ENCODE measurements at places on chromosomes 4 and X. TPM values are rescaled to one million over a fixed set of nuclear protein-coding genes. Genes with fewer than 3 reads are reported as not detected.
A peak's percentile ranks its signal among the peaks of the same experiment; 100 is the strongest.

- no peaks in the 10 kb centered on the region for H3K4me1 ChIP-seq
- no peaks in the 10 kb centered on the region for H3K36me3 ChIP-seq
- DNase-seq, result no peak
- no peak overlapping the region for H3K27ac ChIP-seq
- no peak overlapping the region for H3K4me3 ChIP-seq
Observed at GRCh38 chr4:17024425-17024824, 126.0 kb upstream of the LDB2 start.

Gene PTPN13
- total RNA-seq, result 52.8 TPM

Gene F9
- 13.0 TPM for total RNA-seq

DNA sequence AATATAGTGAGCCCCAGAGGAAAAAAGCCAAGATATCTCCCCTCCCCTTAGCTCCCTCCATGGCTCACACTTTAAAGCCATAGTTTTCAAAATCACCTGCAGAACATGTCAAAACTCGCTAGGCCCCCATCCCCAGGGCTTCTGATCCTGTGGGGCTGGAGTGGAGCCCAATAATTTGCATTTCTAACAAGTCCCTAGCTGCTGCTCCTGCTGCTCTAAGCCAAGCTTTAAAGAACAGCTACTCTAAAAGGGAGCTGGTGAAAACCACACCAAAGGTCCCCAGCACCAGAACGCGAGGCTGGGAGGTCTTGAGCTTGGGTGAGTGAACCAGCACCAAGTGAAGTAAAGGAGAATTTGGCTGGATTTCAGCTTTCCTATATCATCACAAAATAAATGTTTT is 237.1 kb downstream of the ZNF674 start:
- no peaks in the 10 kb centered on the region for H3K36me3 ChIP-seq
- no peak overlapping the region for H3K4me3 ChIP-seq
- H3K27ac ChIP-seq, result no peak overlapping the region

- no peaks in the 10 kb centered on the region for H3K27me3 ChIP-seq
- no peak overlapping the region for H3K27ac ChIP-seq
- no peaks in the 10 kb centered on the region for H3K36me3 ChIP-seq
Observed at GRCh38 chr4:134019657-134020056, 181.9 kb downstream of the PABPC4L start.

GRCh38 chr4:140874056-140874455 is 117.9 kb upstream of the TBC1D9 start:
- H3K27ac ChIP-seq, result no peak overlapping the region
- no peaks in the 10 kb centered on the region for H3K36me3 ChIP-seq
- DNase-seq, result no peak
- H3K4me1 ChIP-seq, result no peaks in the 10 kb centered on the region
- H3K4me3 ChIP-seq, result no peak overlapping the region

- DNase-seq, result no peak
- no peaks in the 10 kb centered on the region for H3K27me3 ChIP-seq
- no peaks in the 10 kb centered on the region for H3K36me3 ChIP-seq
Observed at GRCh38 chr4:143394739-143395453, 58.2 kb downstream of the GAB1 start.

Gene FAM47E
- 5.9 TPM for total RNA-seq

- peak; percentile 41 for DNase-seq
- peak overlapping the region; percentile 59 for H3K27ac ChIP-seq
- H3K4me1 ChIP-seq, result peaks cover 12% of the 10 kb centered on the region
- no peak overlapping the region for H3K4me3 ChIP-seq
Observed at GRCh38 chr4:98584265-98584664, 74.1 kb downstream of the TSPAN5 start.

GRCh38 chr4:185591679-185592141 is 56.4 kb upstream of the PDLIM3 start:
- no peaks in the 10 kb centered on the region for H3K27me3 ChIP-seq
- H3K27ac ChIP-seq, result no peak overlapping the region
- H3K36me3 ChIP-seq, result no peaks in the 10 kb centered on the region

DNA sequence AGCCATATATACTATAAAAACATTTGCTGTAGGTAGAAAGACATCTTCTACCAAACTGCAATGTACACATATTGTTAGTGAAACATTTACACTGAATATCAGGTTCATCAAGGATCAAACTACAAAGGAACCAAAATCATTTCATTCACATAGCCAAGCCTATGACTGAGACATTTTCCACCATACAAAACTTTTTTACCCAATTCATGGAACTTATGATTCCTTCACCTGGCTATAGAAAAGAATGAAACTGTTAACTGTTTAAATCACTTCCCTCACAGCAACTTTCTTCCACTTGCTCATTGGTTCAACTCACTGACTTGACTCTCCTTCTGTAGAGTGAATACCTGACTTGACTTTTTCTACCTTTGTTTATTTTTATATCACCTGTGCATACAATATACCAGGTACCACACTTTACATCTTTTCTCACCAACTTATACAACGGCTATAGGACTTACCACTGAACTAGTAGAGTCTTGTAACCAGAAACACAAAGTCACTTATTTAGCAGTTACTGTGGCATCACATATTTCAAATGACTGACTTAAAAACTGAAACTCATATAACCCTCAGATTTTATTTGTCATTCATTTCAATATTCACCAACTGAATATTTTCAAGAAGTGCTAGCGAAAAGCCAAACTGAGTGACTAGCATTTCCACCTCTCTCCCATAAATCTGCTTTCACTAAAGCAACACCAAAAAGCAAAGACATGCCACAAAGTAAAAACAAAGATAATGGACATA is 30.9 kb downstream of the CAMK2D start:
- no peaks in the 10 kb centered on the region for H3K27me3 ChIP-seq
- no peak for DNase-seq
- no peaks in the 10 kb centered on the region for H3K36me3 ChIP-seq
- H3K27ac ChIP-seq, result no peak overlapping the region

DNA sequence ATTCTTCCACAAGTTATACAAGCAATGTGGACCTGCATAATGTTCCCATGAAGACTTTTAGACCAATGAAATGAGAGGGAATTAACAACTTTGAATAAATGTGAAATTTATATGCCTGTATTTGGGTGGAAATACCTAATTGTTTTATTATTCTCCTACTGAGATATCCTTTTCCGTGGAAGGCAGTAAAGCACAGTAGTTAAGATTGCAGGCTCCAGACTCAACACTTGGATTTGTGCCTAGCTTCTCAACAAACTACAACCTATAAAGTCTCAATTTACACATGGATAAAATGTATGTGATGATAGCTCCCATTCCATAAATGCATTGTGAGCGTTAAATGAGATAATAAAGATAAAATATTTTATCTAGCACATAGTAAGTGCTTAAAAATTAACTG is 857.8 kb downstream of the CENPC start:
- DNase-seq, result no peak
- H3K36me3 ChIP-seq, result no peaks in the 10 kb centered on the region
- no peaks in the 10 kb centered on the region for H3K27me3 ChIP-seq
- no peak overlapping the region for H3K27ac ChIP-seq

Gene TMSB4X
- 6,141 TPM for total RNA-seq

DNA sequence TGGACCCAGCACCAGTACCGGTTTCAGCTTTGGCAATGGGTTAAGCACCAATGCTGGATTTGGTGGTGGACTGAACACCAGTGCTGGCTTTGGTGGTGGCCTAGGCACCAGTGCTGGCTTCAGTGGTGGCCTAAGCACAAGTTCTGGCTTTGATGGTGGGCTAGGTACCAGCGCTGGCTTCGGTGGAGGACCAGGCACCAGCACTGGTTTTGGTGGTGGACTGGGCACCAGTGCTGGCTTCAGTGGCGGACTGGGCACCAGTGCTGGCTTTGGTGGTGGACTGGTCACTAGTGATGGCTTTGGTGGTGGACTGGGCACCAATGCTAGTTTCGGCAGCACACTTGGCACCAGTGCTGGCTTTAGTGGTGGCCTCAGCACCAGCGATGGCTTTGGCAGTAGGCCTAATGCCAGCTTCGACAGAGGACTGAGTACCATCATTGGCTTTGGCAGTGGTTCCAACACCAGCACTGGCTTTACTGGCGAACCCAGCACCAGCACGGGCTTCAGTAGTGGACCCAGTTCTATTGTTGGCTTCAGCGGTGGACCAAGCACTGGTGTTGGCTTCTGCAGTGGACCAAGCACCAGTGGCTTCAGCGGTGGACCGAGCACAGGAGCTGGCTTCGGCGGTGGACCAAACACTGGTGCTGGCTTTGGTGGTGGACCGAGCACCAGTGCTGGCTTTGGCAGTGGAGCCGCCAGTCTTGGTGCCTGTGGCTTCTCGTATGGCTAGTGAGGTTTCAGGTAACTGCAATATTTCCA is 9.8 kb downstream of the TRO start:
- H3K4me3 ChIP-seq, result no peak overlapping the region
- H3K4me1 ChIP-seq, result no peaks in the 10 kb centered on the region
- H3K36me3 ChIP-seq, result no peaks in the 10 kb centered on the region
- DNase-seq, result peak; percentile 2
- no peak overlapping the region for H3K27ac ChIP-seq

- H3K36me3 ChIP-seq, result no peaks in the 10 kb centered on the region
- DNase-seq, result no peak
- H3K4me3 ChIP-seq, result no peak overlapping the region
- H3K27ac ChIP-seq, result no peak overlapping the region
- no peaks in the 10 kb centered on the region for H3K27me3 ChIP-seq
Observed at GRCh38 chrX:99192421-99192820, 1217.7 kb downstream of the PCDH19 start.

Gene EREG
- 28.3 TPM for total RNA-seq

- H3K27me3 ChIP-seq, result peaks cover 21% of the 10 kb centered on the region
- H3K4me3 ChIP-seq, result peak within 1 kb of the TSS; percentile 72
- H3K36me3 ChIP-seq, result no peaks in the 10 kb centered on the region
- peaks cover 17% of the 10 kb centered on the region for H3K4me1 ChIP-seq
- peak; percentile 89 for DNase-seq
Observed at GRCh38 chr4:118352843-118353533, at the start of gene PRSS12. PRSS12 (minus strand) TSS chr4:118353003; CDS start chr4:118352720, 283 bp downstream.

- H3K4me1 ChIP-seq, result no peaks in the 10 kb centered on the region
- DNase-seq, result peak; percentile 38
- no peaks in the 10 kb centered on the region for H3K36me3 ChIP-seq
- H3K27ac ChIP-seq, result peak overlapping the region; percentile 86
Observed at GRCh38 chrX:71282514-71283402, 677 bp upstream of the NONO start.

GRCh38 chrX:51404445-51404844 is 71.8 kb downstream of the NUDT10 start:
- H3K4me1 ChIP-seq, result no peaks in the 10 kb centered on the region
- H3K27me3 ChIP-seq, result no peaks in the 10 kb centered on the region
- no peak for DNase-seq

Data from hepatocyte (in vitro differentiated cells).